ENCODE measurements at places on chromosomes 7 and 10.

GRCh38 chr10:100155936-100156335 is 29.9 kb downstream of the ERLIN1 start:
- DNase-seq = no peak

DNA sequence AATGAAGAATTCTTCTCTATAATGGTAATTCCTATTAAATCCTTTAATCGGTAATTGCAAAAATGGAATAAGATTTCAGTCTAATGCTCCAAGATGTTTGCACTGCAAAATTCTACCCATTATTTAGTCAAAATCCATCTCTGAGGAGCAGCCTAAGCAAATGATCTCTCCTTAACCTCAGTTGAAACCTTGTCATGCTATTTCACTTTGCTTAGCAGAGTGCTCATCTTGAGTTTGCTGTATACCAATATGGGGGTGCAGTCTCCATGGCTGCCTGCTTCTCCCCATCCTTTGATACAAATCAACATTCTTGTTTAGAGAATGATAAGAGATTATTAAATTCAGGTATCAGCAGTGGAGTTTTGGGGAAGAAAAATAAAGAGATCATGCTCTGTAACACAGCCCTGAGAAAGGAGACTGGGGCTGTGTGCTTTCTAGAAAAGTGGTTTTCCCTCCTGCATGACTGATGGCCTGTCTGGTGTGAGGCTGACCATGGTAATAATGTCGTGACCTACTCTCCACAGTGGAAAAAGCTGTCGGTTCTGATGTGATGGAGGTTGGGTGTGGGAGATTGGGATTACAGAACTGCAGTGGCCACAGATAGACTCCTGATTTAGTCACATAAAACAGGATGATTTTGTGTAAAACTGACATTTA is 982.1 kb downstream of the NRG3 start:
- no peak for DNase-seq

DNA sequence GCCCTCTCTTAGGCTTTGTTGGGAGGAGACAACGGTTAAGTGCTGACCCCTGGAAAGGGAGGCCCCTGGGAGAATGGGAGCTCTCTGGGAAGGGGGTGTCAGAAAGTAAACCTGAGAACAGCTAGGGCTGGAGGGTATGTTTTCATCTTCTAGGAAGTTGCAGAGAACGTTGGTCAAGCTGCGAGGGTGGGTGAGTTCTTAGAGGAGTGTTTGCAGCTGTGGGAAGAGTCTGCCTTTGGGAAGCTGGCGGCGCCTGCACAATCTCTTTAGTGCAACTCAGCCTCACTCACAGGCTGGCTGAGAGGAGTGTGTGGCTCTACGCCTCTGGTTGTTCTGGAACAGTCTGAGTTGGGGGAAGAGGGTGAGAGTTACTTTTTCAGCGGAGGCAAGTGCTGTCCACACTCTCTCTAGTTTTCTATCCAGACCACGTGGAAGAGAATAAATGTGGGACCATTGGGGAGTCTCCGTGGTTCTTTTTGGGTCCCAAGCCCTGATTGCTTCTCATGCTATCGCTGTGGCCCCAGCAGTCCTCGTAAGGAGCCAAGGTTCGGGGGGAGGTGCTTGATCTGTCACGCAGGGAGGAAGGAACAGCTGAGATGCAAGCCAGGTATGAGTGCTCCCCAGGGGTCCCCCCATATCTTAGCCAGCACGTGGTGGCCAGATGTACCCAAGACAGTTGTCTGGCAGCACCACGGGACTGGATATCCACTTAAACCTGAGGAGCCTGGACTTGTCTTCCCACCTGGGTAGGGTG is 237.2 kb downstream of the BUB3 start:
- no peak for DNase-seq

- no peak for DNase-seq
Measured at GRCh38 chr10:119029613-119030420, at the start of gene NANOS1. TSS of gene NANOS1 (plus strand) at chr10:119029714. CDS start at chr10:119029802, 88 bp downstream.

- no peak for DNase-seq
Measured at GRCh38 chr10:5163487-5163886, 21.5 kb downstream of the AKR1C8 start.

GRCh38 chr7:36025190-36025589 is 127.9 kb upstream of the EEPD1 start:
- no peak for DNase-seq

DNA sequence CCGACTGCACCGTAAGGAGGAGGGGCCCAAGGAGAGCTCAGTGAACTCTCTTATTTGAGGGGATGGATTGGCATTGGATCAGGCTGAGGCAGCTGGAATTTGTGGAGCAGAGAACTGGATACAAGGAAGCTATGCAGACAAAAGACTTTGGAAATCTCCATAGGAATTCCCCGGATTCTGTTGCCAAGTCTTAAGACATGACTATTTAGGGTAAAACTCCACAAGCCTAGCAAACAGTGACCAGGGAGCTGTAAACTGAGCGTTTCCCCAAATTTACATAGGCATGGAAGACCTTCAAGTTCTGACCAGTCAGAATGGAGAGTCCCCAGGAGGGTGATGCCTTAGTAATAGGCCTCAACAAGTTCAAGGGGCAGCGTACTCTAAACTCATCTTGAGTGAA is 82.5 kb upstream of the PCBD1 start:
- DNase-seq = no peak

DNA sequence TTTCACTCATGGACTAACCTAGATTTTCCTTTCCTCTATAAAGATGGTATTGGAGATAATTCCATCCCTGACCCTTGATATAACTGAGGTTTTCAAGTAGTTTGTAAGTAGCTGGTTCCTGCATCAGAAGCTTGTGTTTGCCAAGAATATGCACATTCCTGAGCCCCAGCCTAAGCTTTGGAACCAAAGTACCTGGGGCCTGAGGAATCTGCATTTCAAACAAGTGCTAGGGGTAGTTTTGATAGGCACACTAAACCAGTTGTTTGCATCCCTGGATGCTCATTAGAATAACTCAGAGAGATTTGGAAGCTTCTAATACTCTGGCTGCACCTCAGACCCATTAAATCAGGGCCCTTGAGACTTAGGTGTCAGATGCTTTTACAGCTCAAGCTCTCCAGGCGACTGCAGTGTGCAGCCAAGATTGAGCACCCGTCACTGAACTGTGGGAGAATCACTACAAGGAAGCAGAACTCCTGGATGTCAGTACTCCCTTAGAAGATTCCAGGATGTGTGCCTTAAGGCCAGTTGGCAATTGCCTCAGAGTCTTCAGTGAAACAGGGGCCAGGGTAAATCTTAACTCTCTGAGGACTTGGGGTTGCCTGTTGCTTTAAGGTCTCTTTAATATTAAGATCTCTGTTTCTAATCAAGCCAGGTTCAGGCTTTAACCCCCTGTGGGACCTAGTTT is 565.0 kb downstream of the REEP3 start:
- no peak for DNase-seq

- DNase-seq = no peak
Measured at GRCh38 chr7:38977685-38978084, at the start of gene POU6F2. TSS of gene POU6F2 (plus strand) at chr7:38977909. CDS start at chr7:38977954, 45 bp downstream.

- no peak for DNase-seq
Measured at GRCh38 chr10:45136256-45136655, 135.5 kb downstream of the ZNF22 start.

All from CD4-positive, alpha-beta T cell treated with Interleukin-12 subunit alpha and Interleukin-12 subunit beta, for 1 hour (primary cell).